HFFc6 (cell line): ENCODE measurements at places on chromosomes 6 and 20. TPM values are rescaled to one million over a fixed set of nuclear protein-coding genes. Genes with fewer than 3 reads are reported as not detected.
A peak's percentile ranks its signal among the peaks of the same experiment; 100 is the strongest.

DNA sequence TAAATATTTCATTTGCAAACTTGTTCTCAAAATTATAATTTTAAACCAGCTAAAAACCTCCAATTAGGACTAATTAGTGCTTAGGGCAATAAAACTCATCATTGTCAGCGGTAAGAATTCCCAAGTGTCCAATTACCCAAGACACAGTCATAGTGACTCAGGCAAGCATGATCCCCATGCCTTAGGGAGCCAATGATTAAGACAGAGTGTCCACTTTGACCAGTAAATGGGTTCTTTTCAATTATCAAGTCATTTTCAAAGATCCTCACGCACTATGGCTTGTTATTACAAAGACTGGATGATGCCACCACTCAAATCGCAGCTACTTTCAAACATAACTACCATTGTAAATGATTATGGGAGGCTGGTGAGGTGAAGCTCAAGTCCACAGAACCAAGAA is 114.0 kb downstream of the BFSP1 start:
- no peak for DNase-seq

DNA sequence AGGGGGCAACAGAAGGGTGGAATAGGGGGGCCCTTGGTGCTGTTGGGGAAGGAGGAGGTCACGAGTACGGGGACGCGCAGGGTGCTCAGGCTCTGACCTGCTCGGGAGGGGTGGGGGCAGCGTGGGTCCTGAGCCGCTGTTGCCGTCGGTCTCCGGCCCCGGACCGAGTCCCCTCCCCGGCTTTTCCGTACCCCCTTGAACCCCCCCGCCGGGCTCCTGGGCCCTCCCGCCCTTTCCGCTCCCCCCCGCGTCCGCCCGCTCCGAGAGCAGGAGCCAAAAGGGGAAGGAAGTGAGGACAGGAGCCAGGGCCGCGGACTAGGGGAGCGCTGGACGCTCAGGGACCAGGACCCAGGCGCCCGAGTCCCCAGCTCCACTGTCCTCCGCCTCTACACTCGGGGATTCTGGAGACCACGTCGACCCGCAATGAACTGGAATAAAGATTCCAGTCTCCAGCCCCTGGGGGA is at the start of gene RGL2:
TSS of gene RGL2 (minus strand) at position 170 of the 464 bp plus-strand sequence. CDS start 332 bp downstream, outside the sequence.
- no peak for DNase-seq

- DNase-seq, result no peak
Measured at GRCh38 chr20:37390891-37391525, 45.1 kb downstream of the SRC start.

DNA sequence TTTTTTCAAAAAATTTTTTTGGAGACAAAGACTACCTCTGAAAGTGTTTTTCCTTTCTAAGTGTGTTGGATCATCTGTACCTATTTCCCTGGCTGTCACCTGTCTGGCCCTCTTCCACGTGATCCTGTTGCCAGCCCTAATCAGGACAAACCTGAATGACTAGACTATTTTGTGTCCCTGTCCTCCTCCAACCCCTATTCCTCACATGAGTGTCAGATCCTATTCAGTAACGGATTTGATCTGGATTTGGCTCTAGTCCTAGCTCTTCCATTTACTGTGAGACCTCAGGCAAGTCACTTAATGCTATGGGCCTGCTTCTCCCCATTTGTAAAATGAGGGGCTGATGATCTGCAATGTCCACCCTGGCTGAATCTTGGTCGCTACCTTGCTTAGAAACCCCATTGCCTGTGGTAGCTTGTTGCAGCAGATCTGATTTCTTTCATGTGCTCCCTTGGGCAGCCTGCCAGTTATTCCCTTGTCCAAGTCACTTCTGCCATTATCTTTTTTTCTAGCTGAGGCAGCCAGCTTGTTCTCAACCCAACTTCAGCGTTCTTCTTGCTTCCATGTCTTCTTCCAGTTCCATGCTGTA is 4.8 kb downstream of the PHF20 start:
- no peak for DNase-seq

- DNase-seq, result peak; percentile 70
Measured at GRCh38 chr6:26240157-26241032, 124.6 kb upstream of the BTN3A2 start.

GRCh38 chr6:145209272-145209671 is 526.0 kb downstream of the EPM2A start:
- DNase-seq, result no peak

ARFGEF3 gene
- 0.02 to 0.12 TPM (median 0.09 TPM) in 3 replicates for total RNA-seq

DNA sequence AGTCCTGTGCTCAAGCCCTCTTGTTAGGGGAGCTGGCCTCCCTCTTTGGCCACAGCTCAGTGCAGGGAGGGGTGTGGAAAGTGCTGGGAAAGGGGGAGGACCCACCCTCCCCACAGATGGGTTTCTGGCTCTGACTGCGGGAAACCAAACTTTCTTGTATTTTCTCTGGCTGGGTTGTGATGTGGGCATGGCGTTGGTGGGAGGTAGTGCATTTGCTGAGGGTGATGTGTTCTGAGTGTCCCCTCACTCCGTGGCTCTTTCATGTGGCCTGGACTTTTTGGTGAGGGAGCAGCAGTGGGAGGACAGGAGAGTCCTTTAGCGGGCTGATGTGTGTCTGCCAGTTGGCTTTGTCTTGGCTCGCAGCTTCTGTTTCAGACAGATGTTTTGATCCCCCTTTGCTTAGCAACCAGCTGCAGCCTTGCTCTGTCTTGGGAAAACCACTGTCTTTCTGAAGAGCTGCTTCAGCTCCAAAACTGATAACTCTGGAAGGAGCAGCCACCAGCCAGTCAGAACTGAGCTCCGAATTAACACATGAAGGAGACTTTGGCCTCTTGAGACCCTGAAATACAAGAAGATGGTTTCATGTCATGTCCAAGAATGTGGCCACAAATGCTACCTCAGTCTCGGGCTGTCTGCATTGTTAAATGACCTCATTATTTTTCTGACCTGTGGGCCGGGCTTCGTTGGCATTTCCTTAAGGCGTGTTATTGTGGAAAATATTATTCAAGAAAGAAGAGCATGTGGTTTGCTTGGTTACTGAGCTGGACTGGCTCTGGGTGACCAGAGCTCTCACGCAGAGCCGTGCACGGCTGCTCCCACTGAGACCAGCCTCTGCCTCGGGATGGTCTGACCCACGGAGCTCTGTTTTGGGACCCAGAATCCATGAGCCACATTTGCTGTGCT is 21.5 kb downstream of the SYNJ2 start:
- peak; percentile 84 for DNase-seq

KCNG1 gene
- 3.6 to 5.0 TPM (median 5.0 TPM) in 3 replicates for total RNA-seq

GRCh38 chr6:134814076-134814695 is 135.7 kb downstream of the ALDH8A1 start:
- peak; percentile 68 for DNase-seq

DNA sequence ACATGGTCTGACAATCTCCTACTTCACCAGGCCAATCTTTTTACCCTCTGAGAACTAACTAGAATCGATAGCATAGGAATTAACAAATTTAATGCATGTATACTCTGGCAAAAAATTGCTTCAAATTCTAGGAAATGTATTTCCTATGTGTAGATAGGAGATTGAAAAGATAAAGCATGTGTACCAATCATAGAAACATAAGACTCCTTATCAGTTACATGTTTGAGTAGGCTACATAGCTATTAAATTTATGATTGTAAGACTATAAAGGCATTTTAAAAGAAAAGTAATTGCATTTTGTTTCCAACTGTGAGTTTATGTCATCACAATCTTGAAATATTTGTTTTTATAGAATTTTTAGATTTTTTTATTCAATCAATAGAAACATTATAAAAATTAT is 196.6 kb upstream of the HEY2 start:
- DNase-seq, result no peak

SLCO4A1 gene
- total RNA-seq, result 2.8 TPM in 2 replicates

- DNase-seq, result no peak
Measured at GRCh38 chr20:48169650-48170225, 384.5 kb upstream of the SULF2 start.

GRCh38 chr6:166434336-166434735 is 51.6 kb upstream of the MPC1 start:
- no peak for DNase-seq

- DNase-seq, result no peak
Measured at GRCh38 chr6:82337688-82338257, 25.8 kb upstream of the TPBG start.

DNA sequence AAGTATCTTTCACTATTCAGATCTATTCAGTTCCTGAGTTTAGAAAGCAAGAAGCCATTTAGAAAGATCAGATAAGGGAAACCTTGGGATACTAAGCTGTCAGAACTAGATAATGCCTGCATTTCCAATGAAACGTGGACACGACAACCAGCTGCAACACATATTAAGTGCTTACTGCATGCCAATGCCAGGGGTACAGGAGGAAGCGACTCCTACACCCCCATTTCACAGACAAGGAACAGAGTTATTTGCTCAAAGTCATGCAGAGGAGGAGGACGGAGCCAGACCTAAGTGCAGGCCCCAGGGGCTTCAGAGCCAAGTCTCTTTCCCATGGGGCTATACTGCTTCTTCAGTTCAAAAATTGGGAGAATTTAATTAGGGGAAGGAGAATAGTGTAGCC is 62.4 kb downstream of the PREX1 start:
- no peak for DNase-seq

DNA sequence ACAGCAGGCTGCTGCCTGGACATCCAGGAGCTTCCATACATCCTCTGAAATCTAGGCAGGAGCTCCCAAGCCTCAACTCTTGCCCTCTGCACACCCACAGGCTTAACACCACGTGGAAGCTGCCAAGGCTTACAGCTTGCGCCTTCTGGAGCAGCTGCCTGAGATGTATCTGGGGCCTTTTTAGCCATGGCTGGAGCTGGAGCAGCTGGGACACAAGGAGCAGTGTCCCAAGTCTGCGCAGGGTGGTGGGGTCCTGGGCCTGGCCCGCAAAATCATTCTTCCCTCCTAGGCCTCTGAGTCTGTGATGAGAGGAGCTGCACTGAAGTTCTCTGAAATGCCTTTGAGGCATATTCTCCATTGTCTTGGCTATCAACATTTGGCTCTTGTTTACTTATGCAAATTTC is 255.0 kb downstream of the DLL1 start:
- no peak for DNase-seq

DNA sequence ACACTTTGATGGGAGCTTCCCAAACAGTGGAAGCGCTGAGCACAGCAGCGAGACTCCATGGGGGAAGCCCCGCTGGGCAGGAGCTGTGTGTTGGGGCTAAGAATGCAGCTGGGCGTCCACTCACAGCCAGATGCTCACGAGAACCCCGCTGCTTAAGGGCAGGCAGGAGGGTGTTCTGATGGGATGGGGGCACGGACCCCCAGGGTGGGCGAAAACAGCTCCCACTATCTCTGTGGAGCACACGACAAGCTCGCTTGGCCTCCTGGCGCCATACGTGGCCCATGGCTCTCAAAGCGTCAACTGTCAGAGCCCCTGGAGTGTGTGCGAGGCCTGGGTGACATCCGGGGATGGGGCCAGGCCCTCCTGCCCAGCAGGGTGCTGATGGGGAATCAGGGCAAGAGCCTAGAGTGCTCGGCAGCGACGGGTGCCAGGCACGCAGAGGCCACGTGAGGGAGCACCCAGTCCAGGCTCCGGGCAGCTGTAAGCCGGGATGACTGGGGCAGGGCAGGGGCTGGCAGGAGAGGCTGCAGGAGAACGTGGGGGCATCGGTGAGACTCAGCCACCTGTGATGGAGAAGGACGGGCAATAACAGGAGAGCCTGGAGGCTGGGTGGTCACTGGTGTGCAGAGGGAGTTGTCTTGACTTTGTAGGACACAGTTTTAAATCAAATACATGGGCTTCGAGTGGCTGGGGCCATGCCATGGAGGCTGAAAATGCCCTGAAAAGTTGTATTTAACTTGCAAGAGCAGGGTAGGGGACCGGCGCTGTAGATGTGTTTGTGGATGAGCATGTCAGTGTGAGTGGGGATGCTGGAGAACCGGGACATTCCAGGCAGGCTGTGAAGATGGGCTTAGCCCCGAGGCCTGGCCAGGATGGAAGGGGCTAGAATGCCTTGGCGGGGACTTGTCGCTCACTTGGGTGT is 27.3 kb downstream of the PYGB start:
- no peak for DNase-seq

DNA sequence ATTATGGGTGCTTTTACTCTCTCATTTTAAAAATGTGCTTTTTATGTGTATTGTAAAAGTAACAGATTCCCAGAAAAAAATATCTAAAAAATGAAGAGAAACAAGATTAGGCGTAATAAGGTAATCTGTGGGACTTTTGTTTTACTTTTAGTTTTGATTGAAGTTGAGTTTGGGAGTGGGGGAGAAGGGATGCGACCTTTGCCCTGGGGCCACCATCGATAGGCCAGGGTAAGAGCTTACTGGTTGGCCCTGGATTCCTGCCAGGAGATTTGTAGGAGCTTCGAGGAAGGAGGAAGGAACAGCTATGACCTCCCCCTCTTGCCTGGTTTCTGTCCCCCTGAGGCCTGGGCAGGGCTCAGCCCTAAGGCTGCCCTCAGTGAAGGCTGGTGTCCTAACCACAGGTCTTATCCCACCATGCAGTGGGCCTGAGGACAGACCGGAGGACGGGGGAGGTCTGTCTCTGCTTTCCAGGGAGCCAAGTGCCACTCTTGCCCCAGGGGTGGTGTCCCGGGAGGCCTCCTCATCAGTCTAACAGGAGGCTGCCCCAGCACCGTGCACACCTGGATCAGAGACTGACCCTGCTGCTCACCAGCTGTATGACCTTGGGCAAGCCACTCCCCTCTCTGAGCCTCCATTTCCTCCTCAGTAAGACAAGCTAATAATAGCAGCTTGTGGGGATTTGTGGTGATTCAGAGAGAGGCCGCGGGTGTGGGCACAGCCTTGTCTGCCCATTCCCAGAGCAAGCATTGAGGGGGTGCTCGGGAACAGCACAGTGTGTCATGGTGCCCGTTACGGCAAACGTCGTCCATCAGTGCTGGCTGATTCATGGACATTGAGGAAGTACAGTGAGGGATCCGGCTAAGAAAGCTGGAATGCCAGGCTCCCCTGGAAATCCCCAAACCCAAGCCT is 21.2 kb downstream of the TGM2 start:
- peak; percentile 91 for DNase-seq

CST4 gene
- total RNA-seq, result not detected in 3 replicates

GRCh38 chr6:5102267-5102970 is 17.3 kb downstream of the PPP1R3G start:
- DNase-seq, result no peak

DNA sequence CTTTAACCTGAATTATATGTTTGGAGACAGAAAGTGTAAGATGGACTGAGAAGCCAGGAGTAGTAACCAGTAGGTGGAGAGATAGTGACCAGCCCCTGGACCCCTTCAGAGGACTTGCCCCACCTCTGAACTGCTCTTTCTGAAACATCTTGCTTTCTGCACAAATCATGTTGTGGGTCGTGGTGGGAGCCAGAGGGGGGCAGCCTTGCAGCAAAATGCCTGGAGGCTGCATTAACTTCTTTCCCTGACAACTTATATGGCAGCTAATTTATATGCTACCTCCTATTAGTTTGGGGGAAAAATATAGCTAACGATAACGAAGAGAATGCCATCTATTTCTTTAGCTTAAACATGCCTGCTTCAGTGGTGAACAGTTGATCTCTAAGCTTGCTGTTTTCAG is 859.8 kb downstream of the MAFB start:
- DNase-seq, result no peak

TAB2 gene
- total RNA-seq, result 37.8 and 42.6 TPM in 2 replicates

- no peak for DNase-seq
Measured at GRCh38 chr6:11209906-11210305, 22.6 kb downstream of the NEDD9 start.

- DNase-seq, result no peak
Measured at GRCh38 chr20:62873280-62873679, 11.7 kb upstream of the TCFL5 start.
